Stimulated activated CD4-positive, alpha-beta T cell treated with anti-CD3 and anti-CD28 coated beads, Interleukin-2, amount 100 ng/mL, for 4 hours (primary cell): ENCODE measurements at places on chromosomes 16 and 17.

DNA sequence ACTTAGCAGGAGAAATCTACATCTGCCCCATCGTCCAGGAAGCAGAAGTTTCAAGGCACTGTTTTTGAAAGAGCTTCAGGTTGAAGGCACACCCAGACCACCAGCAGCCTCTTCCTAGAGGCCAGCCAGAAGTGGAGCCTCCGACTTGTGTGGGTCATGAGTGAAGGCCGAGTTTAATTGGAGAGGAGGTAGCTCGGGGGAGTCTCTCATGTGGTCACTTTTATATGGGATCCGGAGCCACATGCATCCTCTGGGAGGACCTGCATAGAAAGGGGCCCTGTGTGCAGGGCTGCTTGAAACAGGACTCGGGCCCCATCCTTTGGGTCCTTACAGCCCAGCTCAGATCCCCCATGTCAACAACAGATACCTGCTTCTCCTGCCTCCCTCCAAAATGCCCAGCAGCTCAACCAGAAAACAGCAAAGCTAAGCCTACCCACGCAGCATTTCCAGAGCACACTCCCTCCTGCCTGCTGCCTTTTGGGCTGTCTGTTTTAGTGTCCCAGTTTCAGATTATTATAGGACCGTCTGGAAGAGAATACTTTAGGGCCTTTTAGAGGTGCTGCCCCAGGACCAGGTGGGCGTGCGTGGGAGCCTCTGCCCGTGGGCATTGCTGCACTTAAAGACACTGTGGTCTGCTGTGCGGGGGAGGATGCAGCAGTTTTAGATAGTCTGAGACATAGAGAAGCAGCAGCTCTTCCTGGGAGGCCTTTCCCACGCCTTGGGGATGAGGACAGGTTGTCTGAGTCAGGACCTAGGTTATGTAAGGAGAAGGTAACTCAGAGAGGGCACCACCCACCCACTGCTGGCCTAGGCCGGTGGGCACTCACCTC lies 29.5 kb downstream of the MPRIP start:
- peak; percentile 6 for DNase-seq

DNA sequence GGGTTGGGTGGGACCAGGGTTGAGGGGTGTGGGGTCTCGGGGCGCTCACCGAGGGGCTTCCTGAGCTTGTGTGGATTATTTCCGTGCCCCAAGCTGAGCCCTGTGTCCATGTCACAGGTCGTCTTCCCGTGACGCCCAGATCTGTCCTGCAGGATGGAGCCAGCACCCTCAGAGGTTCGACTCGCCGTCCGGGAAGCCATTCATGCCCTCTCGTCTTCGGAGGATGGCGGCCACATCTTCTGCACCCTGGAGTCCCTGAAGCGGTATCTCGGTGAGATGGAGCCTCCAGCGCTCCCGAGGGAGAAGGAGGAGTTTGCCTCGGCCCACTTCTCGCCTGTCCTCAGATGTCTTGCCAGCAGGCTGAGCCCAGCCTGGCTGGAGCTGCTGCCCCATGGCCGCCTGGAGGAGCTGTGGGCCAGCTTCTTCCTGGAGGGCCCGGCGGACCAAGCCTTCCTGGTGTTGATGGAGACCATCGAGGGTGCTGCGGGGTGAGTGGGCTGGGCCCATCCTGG lies 1.0 kb downstream of the TELO2 start:
- no peak for DNase-seq

GRCh38 chr16:86030116-86030515 lies 131.2 kb downstream of the IRF8 start:
- no peak for DNase-seq

- DNase-seq, result no peak
Measured at GRCh38 chr17:28702026-28702751, 9.5 kb downstream of the PROCA1 start.

DNA sequence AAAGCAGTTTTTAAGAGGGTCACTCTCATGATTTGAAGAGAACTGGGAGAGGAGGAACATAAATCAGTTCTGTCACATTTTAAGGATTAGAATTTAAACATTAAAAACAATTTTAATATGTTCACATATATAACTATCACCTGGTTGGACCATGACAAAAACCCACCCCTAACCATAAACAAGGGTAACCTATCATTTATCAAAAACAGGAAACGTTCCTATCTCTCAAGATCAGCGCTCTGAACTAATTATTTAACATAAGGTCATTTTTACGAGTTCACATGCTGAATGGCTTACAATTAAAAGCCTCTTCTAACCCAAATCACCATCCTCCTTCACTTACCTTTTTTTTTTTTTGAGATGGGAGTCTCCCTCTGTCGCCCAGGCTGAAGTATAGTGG lies 45.0 kb downstream of the KANSL1 start:
- no peak for DNase-seq

GRCh38 chr17:78617511-78618061 lies 40.4 kb upstream of the DNAH17 start:
- no peak for DNase-seq

- no peak for DNase-seq
Measured at GRCh38 chr16:14640538-14640937, 7.8 kb downstream of the BFAR start.

- no peak for DNase-seq
Measured at GRCh38 chr17:72266112-72266775, 145.4 kb downstream of the SOX9 start.

GRCh38 chr17:46053911-46054534 lies 55.0 kb downstream of the STH start:
- no peak for DNase-seq

GRCh38 chr17:50056961-50057330 lies 1.0 kb downstream of the ITGA3 start:
- no peak for DNase-seq

DNA sequence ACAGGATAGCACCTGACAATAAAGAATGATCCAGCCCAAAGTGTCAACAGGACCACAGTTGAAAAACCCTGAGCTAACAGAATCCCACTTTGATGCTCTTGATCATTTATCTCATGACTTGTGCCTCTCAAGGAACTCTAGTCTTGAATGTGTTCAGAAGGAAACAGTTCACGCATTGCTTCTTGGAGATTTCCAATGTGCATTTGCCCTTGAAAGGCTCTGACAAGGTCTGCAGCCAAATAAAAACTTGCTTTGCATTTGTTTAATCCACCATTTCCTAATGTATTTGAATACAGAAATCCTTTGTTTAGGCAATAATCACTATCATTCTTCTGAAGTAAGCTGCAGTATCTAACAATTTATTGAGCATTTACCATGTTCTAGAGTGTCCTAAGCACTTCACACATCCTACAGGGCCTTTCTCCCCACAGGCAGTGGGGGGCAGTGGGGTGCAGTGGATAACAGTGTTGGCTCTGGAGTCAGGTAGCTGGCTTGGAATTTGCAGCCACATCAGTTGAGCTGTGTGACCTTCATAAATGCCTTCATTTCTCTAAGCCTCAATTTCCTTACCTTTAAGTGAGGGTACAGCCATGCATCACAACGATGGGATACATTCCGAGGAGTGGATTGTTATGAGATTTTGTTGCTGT lies 239.7 kb downstream of the XYLT1 start:
- DNase-seq, result no peak

GRCh38 chr17:56599088-56599487 lies 5.6 kb downstream of the NOG start:
- no peak for DNase-seq

- DNase-seq, result no peak
Measured at GRCh38 chr17:82948081-82948511, 108.3 kb upstream of the ZNF750 start.

DNA sequence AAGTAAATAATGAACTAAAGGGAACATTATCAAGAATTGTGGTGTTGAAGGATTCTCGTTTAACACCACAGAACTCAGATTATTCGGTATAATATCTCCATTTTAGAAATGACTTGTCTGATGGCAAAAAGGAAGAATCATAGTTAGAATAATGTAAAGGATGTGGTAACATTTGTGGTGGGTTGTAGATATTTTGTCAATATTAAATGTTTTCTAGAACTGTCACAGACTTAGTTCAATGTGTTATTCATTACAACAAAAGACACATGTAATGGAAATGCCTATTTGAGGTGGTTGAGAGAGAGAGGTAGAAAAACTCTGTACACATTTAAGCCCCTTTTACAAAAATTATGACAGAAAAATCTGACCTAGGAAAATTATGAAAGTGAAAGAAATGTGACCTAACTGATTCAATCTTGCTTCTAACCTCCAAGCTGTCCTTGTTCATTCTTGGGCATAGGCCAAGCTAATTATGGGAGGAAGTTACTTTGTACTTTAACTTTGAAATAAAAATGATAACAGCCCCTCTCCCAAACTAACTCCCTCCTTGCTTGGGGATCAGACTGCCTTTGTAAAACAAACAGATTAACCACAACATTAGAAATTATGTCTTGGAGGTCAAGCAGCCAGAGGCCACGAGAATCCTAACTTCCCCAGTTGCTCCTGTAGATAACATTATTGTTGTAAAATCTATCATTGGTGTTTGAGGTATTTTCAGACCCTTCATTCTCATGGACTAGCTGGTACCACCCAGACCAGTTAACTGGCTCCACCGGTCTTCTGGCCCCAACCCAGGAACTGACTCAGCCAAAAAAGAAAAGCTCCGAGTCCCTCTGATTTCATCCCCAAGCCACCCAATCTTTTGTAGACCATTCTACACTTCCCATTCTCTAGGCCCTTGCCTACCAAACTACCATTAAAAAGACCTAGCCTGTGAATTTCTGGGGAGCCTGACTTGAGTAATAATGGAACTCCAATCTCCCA lies 1287.8 kb upstream of the CDH8 start:
- DNase-seq, result no peak

- no peak for DNase-seq
Measured at GRCh38 chr17:74567397-74567796, at the start of gene CD300H. TSS of gene CD300H (minus strand) at chr17:74567509.

DNA sequence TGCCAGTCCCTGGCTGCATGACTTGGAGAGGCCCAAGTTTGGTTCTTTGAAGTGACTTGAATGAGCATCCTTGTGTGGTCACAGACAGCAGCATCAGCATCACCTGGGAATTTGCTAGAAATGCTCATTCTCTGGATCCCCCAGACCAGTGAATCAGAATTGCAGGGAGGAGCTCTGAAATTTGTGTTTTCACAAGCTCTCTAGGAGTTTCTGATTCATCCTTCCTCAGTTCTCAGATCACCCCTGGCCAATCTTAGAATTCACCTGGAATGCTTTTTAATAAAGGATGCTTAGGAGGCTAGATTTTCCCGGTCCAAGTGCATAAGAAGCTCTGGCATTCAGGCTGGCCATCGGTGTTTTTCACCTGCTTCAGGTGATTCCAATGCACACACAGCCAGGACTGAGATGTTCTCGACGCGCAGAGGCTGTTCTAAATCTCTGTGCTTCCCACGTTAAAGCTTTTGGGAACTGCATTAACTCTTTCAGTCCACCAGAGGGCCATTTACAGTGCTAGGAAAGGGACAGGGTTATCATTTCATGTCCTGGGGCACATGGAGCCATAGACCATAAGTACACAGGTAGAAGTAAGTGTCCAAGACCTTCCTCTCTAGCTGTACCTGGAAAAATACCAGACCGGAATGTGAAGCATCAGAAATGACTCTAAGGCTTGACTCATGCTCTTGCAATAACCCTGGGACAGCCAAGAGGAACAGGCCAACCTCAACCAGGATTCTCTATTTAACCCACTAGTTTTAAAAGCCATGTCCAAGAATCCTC lies 85.7 kb upstream of the XYLT1 start:
- DNase-seq, result no peak

GRCh38 chr16:86051368-86052114 lies 152.6 kb downstream of the IRF8 start:
- no peak for DNase-seq

- no peak for DNase-seq
Measured at GRCh38 chr17:4482338-4483011, 16.2 kb upstream of the SPNS2 start.

GRCh38 chr17:73194514-73195222 lies 1.8 kb downstream of the COG1 start:
- DNase-seq, result no peak

DNA sequence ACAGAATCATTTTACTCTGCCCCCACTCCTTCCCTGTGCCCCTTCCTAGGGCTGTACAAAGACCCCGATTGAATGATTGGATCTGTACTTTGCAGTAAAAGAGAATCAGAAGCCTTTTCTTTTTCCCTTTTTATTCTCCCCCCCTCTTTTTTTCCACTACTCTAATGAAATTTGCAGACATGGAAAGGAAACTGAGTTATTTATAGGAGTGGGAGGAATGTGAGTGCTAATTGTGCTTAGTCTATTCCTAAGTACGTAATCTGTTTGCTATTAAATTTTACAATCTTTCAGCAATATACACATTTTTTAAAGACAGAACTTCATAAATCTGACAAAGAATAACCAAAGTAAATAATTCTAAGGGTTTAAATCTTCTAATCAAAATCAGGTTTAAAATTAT lies 314.3 kb downstream of the MAP2K6 start:
- no peak for DNase-seq

GRCh38 chr16:83878838-83879237 lies 20.1 kb upstream of the MLYCD start:
- no peak for DNase-seq

GRCh38 chr17:29136998-29137730 lies 43.0 kb downstream of the MYO18A start:
- DNase-seq, result no peak

DNA sequence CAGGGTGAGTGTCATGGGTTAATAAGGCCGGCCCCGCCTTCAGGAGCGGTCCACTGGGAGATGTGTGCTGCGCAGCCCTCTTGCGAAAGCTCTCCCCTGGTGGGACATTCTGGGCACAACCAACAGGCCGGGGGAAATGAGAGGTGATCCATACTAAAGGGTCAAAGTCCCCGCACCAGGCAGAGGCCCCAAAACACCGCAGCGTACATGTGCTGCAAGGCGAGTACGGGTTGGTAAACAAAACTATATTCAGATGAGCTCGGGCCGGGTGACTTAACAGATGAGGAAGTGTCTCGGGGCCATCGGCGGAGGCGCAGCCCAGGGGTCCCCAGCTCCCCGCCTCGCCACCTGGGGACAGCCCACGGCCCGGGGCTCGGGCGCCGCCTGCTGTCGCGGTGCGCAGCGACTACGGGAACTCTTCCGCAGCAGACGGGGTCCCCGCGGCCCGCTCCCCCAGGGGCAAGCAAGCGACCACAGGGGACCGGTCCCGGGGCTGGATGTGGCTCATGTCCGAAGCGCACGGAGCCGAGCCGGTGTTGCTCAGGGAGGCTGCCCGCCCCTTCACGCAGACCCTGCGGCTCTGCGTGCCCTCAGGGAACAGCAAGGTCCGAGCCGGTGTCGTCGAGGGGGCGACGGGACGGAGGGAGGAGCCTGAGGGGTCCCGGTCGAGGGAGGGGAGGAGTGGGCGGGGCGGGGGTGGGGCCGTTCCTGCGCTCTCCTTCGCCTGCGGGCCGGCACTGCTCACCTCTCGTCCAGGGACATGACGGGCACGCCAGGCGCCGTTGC lies at the start of gene RAB37:
RAB37 (plus strand) TSS at position 744 of the 786 bp plus-strand sequence; CDS start at position 761, 17 bp downstream.
- DNase-seq, result no peak

- DNase-seq, result no peak
Measured at GRCh38 chr16:55651841-55652824, 3.7 kb upstream of the SLC6A2 start.

- DNase-seq, result no peak
Measured at GRCh38 chr17:2695961-2696760, 15.4 kb downstream of the CLUH start.
